ENCODE measurements at places on chromosomes 4 and X.

DNA sequence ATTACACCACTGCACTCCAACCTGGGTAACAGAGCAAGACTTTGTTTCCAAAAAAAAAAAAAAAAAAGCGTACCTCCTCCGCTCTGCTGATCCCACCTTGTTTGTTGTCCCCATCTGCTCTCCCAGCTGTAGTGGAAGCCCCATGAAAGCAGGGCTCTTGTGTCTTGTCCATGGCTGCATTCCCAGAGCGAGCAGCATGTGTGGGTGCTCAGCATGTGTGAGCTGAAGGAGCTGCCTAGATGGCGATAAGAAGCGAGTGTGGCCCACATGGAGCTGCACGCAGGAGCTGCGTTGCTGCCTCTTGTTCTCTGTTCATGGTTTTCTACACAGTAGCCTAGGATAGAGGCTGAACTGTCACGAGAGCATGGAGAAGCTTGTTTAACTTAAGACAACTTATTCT is 12.4 kb downstream of the NSD2 start:
- no peak for DNase-seq

GRCh38 chr4:157781361-157781760 is 391.5 kb downstream of the GASK1B start:
- DNase-seq: no peak

GRCh38 chr4:169664615-169665014 is 44.2 kb downstream of the CLCN3 start:
- no peak for DNase-seq

GRCh38 chr4:184972991-184973390 is 45.3 kb upstream of the HELT start:
- no peak for DNase-seq

GRCh38 chr4:78310740-78311115 is 240.8 kb upstream of the ANXA3 start:
- DNase-seq: no peak

GRCh38 chr4:153479101-153479500 is 12.9 kb downstream of the TMEM131L start:
- DNase-seq: no peak

DNA sequence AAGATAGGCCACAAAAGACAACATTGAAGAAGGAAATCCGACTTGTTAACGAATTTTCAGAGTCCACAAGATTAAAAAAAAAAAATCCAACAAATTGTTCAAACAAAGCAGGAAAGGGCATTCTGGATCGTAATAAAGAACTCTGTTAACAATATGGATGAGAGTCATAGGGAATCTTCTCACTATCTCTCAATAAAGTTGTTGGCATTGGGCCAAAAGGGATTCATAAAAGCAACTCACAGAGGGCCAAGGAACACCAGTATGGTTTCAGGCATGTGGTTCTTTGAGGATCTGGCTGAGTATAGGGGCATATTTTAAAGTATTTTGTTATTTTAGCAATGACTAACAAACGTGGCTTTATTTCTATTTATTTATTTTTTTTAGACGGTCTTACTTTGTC is 49.5 kb downstream of the SHISA3 start:
- no peak for DNase-seq

- no peak for DNase-seq
Observed at GRCh38 chrX:54182194-54182863, 725 bp downstream of the FAM120C start.

- no peak for DNase-seq
Observed at GRCh38 chr4:133584714-133585113, 435.6 kb downstream of the PCDH10 start.

DNA sequence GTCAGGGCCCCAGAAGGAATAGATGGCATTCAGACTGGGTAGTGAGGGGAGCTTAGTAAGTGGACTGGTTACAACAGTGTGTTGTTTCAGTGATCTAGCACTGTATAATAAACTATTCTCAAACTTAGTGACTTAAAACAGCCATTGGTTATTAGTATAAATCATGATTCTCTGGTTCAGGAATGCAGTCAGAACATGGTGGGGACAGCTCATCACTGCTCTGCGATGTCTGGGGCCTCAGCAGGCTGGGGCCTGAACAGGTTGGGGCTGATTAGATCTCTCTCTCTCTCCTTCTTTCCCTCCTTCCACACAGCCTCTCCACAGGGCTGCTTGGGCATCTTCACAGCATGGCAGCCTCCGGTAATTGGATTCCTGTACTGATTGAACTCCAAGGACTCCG is 160.4 kb downstream of the GATB start:
- DNase-seq: no peak

DNA sequence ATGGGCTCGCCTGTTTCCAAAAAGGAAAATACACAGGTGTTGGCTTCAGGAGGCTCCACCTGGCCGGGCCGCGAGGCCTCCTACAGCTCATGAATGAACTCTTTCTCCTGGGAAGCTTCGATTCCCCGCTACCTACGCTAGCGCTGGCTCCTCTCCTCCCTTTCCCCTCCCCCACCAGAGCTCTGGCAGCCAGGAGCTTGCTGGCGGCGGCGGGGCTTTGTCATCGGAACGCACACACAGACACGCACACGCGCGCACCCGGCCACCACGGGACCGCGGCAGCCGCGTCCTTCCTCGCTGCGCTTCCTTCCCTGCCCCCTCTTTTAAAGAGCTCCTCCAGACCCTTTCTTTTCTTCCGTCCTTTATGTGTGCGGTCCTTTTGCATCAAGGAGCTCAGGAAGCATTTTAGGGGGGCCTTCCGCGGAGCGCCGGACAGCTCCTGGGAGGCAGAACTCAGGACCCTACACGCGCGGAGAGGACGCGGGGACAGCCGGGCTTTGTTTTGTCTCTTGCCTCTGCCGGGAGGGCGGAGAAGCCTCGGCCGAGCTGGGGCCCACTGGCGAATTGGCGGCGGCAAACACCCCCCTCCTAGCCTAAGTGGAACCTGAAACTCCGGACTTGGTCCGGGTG is 70.2 kb upstream of the BCOR start:
- DNase-seq: no peak

Measured in BJ (cell line).